HS-5 (cell line): ENCODE measurements at places on chromosomes 6 and 20.

DNA sequence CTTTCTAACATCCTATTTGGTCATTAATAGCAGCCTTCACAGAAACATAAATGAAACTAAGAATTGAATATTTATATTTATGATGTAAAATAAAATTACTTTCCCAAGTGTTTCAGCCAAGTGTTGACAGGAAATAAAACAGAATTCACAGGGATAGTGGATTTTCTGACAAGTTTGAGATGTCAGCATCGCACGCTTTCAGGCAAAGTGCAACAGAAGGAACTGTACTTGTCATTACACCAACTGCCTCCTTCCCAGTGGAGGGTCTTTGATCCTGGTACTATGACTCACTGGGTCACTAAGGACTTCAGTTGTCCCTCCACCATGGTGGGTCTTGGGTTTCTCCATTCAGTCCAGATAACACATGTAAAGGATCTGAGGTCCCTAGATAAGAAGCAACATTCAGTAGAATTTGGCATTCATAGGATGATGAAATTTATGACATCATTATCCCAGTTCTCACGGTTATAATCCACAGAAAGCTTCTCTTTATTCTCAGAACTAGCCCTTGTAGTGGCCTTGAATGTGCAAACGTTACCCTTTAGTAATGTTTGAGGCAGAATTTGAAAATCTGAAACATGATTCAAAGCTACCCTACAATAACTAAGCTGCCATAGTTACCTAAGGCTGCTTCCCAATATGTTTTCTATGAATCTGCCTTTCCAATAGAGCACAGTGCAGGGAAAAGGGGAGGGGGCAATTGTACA is 3.8 kb upstream of the TNFAIP3 start:
- DNase-seq = no peak

- DNase-seq = no peak
Measured at GRCh38 chr6:36752886-36753506, 55.4 kb downstream of the RAB44 start.

DNA sequence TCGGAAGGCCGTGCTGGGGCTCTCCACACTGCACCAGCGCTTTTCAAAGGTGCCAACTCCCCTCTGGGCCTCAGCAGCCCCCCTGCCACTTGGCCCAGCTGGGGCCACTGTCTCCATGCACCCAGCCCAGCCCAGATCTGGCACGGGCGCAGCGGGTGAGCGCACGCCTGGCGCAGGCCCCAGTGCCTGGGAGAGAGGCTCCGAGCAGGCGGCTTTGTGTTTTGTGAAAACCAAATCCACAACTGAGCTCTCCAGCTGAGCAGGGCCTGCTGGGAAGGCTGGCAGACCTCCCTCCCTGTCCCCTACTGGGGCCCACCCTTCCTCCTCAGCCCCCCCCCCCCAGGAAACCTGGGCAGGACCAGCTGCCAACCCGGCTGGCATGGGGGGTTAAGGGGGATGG is 17.0 kb downstream of the MDGA1 start:
- no peak for DNase-seq

GRCh38 chr20:46698788-46699187 is 9.5 kb upstream of the TP53RK start:
- DNase-seq = no peak

- DNase-seq = no peak
Measured at GRCh38 chr20:59064214-59064722, 21.7 kb upstream of the PRELID3B start.

DNA sequence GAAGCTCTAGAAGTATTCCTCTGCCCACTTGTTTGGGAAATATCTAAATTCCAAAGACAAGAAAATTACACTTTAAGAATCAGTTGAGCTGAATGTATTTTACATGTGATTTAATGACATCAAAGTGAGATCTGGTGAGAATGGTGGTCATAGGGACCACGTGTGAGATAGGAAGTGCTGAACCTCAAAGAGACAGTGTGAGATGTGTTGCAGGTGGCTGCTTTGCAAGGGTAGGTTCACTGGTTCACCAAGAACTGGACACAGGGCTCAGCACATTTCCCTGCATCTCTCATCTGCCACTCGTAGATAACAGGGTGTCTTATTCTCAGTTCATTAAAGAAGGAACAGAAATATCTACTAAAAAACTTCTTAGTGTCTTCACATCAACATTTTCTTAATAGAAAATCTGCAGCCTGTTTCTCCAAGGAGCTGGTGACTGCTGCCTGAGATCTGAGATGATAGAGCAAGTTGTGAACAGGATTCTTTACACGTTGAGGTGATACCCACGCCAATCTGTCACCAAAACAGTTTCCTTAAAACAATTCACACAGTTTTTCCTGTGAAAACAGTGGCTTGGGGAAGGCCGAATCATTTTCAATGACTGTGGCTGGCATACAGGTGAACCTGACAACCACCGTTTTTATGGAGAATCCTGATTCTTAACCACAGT is 7.2 kb downstream of the CCR6 start:
- no peak for DNase-seq

DNA sequence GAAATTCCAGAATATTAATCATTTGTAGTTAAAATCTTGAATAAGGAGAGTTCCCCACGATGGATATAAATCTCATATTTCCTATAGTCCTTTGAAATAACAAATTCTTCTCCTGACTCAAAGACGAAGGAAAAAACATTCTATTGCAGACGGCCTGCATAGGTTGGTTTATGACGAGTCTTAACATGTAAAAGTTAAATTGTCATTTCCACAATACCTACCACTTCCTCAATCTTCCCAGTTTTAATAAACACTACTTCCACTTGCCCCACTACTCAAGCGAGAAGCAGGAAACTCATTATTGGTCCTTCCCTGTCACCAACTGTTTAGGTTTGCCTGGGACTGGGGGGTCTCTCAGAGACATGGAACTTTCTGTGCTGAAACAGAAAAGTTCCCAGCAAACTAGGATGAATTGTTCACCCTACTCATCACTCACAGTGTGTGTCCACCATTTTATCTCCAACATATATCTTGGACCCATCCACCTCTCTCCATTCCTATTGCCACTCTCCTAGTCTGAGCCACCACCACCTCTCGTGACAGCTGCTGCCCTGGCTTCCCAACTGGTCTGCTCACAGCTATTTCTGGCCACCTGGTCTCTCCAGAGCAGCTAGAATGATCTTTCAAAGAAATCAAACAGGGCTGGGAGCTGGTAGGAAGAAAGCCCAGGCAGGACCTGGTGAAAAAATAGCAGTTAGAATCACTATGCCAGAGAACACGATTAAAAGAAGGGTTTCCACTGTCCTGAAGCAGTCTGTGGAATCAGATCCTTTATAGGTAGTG is 15.1 kb upstream of the ZSCAN9 start:
- no peak for DNase-seq

- DNase-seq = no peak
Measured at GRCh38 chr6:164721460-164721859, 587.9 kb downstream of the C6orf118 start.

DNA sequence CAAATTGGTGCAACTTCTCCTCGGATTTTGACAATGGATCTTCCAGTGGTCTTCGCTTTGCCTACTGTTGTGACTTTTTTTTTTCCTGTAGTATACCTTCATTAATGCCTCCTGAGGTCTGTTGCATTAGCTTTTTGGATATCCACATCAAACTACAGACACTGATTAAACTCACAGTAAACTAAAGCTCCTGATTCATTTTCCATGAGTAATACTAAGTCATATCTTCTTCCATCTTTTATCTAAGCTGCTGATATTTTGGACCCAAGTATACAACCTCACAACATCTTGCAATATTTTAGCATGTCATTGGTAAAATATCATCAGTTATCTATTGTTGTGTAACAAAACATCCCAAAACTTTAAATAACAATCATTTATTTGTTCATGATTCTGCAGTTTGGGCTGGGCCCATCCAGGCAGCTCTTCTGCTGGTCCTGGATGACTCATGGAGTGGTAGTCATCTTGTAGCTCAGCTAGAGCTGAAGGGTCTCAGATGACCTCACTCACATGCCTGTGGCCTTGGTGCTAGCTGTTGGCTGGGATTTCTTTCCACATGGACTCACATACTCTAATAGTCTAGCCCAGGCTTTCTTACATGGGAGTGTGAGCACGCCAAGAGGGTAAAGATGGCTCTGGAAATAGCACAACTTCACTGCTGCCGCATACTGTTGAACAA is 78.3 kb upstream of the SRSF6 start:
- peak; percentile 74 for DNase-seq

DNA sequence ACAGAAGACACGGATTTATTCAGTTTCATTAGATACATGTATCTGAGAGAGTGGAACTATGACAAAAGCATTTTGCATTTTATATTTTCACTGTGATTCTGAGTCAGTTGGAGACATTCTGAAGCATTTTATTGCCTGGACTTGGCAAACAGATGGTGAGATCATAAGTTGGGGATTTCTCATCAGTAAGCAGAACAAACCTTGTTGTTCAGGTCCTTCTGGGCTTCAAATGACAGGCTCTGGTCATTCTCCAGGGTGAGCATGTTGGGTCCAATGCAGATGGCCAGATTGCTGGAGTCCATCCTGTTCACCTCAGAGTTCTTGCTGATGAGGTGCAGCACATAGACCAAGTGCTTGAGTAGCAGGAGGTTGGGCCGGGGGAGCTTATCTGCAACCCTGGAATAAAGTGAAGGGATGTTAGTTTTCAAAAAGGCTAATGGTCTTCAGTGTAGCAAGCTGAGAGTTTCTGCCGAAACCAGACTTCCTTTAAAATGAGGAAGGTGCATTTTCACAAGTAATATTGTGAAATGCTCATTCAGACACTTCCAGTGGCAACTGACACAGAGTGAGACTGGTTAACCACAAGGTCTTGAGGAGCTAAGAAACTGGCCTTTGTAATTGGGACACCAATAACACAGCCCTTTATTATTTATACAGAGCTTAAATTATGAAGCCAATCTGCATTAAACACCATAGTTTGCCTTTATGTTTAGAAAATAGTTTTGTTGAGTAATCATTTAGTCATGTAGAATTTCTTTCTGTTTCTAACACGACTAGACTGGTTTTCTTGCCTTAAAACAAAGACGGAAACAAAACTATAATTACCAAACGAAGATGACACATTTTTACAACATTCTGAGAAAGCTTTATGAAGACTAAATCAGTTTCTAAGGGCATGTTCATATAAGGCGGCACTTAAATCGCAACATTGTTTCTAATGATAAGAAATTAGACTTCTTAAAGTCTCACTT is 5.6 kb downstream of the TAGAP start:
- no peak for DNase-seq

GRCh38 chr20:12072221-12072953 is 154.7 kb downstream of the BTBD3 start:
- DNase-seq = no peak

- DNase-seq = no peak
Measured at GRCh38 chr6:16903470-16903869, 142.2 kb upstream of the ATXN1 start.

DNA sequence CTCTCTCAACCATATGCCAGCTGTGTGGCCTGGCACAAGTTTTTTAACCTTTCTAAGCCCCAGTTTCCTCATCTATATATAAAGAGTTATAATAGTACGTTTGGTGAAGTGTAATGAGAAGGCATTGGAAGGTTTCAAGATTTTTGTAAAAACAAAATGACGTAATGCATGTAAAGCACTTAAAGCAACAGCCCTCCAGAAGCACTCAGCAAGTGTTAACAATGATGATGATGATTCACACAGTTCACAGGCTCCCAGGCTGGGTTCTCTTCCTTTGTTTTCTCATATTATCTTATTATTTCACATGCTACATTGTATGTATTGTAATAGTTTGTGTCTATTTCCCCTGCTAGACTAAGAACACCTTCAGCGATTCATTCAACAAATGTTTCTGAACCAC is 6.2 kb downstream of the CEP250 start:
- DNase-seq = no peak

DNA sequence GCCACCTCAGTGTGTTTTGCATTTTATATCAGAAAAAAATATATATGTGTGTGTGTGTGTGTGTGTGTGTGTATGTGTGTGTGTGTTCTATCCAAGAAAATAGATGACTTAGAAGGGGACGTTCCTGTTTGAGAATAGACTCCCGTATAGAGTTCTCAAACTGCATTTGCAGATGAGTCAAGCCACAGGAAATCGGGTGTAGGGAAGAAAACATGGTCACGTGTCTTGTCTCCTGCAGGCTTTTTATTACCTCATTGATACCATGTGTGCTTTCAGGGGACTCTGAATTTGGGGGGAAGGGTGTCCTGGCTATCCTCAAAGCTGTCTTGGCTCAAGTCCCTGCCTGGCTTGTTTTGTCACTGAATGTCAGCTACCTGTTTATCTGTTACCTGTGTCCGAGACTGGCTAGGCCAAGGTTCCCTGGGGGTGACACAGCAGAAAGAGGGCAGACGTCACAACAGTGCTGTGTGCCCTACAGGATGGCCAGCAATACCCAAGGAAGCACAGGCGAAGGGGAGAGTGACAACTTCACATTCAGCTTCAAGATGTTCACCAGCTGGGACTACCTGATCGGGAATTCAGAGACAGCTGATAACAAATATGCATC is 55.7 kb upstream of the NOP56 start:
- no peak for DNase-seq

DNA sequence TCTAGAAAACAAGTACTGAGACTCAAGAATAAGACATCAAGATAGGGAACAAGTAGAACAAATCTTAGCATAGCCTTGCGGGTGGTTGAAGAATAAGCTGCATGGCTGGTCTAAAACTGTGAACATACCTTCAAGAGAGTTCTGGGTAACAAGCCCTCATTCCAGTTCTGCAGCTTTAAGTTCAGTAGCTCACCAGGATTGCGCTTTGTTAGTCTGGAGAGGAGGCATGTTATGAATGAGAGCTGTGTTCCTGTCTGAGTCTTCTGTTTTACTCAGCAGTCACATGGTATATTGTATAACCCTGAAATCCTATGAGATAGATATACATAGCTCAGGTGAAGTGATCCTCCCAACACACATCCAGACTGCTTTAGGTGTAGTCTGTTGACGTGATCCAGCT is 406.6 kb upstream of the IRAK1BP1 start:
- no peak for DNase-seq

- no peak for DNase-seq
Measured at GRCh38 chr6:33193619-33194018, 1.4 kb upstream of the COL11A2 start.

DNA sequence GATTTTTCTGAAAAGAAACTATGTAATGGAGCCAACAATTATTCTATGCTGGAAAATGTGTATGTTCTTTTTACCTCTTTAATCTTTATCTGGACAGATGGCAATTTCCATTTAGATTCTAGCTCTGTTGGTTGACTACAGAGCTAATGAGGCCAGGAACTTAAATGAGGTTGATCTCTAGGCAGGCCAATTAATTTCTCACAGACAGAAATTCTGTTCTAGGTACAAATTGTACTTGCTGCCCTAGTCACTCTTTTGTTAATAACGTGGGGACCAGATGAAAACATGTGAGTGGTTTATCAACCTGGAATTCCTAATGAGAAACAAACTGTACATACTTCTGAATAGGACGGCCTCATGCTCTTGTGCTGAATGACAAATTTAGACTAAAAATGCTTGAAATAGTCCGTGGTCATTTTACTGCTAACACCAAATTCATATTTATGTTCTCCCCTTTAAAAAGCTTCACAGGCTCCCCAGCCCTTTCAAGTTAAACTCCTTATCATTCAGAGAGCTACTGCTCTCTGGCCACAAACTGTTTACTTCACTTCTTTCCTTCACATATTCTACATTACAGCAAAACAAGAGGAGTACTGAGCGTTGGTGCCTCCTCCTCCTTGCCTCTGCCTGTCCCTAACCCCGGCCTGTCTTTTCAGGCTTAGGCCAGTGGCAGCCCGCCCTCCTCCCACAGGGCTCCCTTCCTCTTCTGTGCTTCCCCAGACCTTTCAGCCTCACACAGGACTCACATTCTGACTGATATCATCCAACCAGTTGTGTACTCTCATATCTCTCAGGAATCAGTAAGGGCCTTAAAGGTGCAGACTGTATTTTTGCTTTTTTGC is 41.4 kb downstream of the DTNBP1 start:
- DNase-seq = no peak
